H1 (cell line): ENCODE measurements at places on chromosomes 16 and 17. TPM values are rescaled to one million over a fixed set of nuclear protein-coding genes. Genes with fewer than 3 reads are reported as not detected.

Gene FA2H
- total RNA-seq = 1.6 and 2.1 TPM in 2 replicates

DNA sequence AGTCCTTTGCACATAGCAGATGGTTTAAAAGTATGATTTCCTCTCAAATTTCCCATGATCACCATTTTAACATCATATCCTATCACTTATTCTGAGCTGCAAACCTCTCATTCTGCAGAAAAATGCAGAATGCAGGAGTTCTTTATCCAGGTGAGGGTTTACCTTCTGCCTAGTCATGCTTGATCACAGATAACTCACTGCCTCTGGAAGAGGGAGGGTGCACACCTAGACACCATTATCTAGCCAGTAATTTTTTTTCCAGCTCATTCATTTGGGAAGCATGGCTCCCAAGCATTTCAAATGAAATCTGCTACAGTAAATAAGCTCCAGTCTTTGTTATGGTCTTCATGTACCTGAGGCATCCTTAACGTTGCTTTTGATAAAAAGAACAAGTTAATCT, 38.0 kb downstream of the RFFL start:
- DNase-seq = no peak

Gene FAM171A2
- 23.9 and 24.1 TPM in 2 replicates for total RNA-seq

Gene MPO
- total RNA-seq = 0.74 TPM in 1 of 2 replicates, not detected in the other

Gene C1QTNF8
- total RNA-seq = not detected in 2 replicates

Gene EVI2B
- total RNA-seq = not detected in 2 replicates

GRCh38 chr17:79991140-79991923, 44.3 kb downstream of the TBC1D16 start:
- peak; percentile 90 for DNase-seq

Gene CDT1
- total RNA-seq = 95.4 and 96.5 TPM in 2 replicates

- DNase-seq = no peak
Measured at GRCh38 chr16:89656435-89657121, 930 bp downstream of the CHMP1A start.

DNA sequence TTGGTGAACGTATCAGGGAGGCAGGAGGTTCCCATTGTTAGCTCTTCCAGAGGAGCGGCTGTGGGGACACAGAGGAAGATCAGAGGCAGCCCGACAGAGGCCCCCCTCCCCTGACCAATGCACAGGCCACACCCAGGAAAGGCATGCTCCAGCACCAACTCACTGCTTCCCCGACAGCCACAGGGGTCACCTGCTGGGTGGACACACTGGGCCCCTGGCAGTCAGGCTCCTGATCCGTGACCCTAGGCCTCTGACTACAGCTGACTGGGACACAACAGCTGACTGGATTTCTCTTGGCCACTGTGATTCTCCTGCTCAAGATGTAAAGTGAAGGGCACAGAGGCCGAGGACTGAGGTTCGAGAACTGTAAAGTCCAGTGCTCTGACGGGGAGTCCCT, 63.5 kb downstream of the IL21R start:
- no peak for DNase-seq

DNA sequence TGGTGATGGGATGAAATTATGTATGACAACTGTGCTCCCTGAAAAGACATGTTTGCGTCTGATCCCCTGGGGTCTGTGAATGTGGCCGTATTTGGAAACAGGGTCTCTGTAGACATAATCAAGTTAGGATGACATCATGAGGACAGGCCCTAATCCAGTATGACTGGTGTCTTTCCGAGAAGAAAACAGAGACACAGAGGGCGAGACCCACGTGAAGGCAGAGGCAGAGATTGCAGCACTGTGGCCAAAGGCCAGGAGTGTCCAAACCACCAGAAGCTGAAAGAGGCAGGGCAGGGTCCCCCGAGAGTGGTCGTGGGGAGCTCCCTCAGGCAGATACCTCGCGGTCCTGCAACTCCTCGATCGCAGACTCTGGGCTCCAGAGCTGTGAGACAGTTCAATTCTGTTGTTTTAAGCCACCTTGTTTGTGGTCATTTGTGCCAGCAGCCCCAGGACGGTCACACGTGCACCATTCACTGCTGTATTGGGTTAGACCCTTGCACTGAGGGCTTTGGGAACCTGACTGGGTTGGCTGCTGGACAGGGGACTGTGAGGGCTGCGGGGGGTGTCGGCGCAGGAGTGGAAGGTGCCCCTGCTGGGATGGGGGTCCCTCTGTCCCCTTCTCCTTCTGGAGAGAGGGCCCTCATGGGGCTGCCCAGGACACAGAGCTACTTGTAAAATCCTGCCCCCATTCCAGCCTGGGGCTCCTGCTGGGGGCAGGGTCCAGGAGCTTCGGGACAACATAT, 27.7 kb downstream of the METRNL start:
- DNase-seq = no peak

GRCh38 chr16:67632415-67633172, 12.3 kb upstream of the CARMIL2 start:
- DNase-seq = no peak

- no peak for DNase-seq
Measured at GRCh38 chr17:5416901-5417300, 2.6 kb downstream of the NUP88 start.

- DNase-seq = no peak
Measured at GRCh38 chr17:72516772-72517399, 396.1 kb downstream of the SOX9 start.

- DNase-seq = no peak
Measured at GRCh38 chr17:2707721-2708584, 3.6 kb downstream of the CLUH start.

GRCh38 chr16:5336941-5337340, 239.3 kb upstream of the EEF2KMT start:
- DNase-seq = no peak

GRCh38 chr17:80565343-80566053, 20.9 kb downstream of the RPTOR start:
- peak; percentile 55 for DNase-seq

DNA sequence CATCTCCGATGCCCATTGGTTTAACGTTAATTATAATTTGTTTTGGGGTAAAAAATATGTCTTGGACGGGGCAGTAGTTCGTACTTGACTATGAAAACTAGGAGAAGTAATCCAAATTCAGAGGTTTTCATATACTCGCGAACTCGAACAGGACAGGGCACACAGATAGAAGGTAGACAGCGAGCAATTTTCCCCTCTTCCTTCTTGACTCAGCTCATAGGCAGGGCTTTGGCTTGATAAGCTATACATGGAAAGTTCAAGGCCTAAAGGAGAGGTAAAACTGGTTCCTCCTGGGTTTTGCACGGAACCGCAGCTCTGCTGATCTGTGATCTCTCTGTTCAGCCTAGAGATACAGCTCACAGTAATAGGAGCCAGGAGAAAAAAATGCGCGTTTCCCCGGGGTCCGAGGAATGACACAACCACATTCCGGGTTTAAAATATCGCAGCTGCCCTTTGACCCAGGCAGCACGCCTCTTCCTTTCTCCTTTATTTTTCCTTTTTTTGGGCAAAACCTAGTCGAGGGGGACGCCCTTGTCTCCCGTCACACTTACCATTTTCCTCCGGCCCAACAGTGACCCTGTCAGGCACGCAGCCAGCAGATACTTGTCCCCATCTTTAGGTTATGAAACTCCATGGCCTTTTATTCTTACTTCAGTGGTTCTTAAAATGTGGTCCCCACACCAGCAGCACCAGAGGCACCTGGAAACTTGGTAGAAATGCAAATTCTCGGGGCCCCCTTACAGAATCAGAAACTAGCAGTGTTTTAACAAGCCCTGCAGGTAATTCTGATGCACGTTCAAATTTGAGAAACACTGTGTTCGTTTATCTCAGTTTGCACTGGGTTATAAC, 1.7 kb upstream of the LASP1 start:
- DNase-seq = no peak

DNA sequence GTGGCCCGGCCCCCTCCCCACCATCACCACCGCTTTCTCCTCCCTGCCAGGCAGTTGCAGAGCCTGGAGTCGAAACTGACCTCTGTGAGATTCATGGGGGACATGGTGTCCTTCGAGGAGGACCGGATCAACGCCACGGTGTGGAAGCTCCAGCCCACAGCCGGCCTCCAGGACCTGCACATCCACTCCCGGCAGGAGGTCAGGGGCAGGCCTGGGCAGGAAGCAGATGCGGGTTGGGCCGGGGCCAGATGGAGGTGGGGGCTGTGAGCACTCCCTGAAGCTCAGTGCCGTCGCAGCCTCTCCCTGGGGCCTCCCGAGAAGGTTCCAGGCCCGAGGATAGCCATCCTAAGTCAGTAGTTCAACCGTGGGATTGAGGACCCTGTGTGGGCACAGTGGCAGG, 14.2 kb upstream of the ADGRG3 start:
- no peak for DNase-seq

DNA sequence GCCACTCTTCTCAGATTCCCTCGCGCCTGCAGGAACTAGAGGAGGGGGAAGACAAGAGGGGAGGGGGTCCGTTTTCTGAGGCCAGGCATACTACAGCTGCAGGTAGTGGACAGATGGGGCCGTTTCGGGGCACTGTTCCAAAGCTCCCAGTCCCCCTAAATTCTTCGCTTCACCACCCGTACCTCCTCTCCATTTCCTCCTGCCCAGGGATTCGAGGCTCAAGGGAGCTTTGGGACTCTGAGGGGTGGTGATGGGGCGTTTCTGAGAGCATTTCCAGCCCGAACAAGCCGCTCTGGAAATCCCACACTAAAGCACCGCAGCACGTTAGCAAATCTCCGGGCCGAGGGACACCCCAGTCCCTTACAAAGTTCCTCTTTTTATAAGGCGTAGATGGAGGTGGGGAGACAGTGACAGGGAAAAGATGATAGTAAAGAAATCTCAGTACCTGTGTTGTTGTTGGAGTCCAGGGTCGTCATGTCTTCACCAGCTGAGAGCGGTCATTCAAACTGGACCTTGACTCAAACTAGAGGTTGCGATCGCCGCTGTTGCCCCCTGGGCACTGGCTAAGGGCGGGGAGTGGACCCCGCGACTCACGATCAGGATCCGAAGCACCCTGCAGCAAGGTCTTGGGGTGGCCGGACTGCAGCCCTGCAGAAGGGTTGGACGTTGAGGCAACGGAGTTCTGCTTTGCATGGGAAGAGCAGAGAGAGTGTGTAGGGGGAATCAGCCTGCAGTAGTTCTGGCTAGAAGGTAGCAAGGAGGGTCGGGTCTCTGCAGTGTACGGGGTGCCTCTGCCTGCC, 570 bp downstream of the NR1D1 start:
- no peak for DNase-seq

- no peak for DNase-seq
Measured at GRCh38 chr17:74529243-74529642, 2.0 kb downstream of the CD300LB start.

Gene ADAP2
- 0.76 and 1.1 TPM in 2 replicates for total RNA-seq

- DNase-seq = no peak
Measured at GRCh38 chr17:12554251-12554650, 111.4 kb upstream of the MYOCD start.

Gene CENPN
- 57.2 and 67.0 TPM in 2 replicates for total RNA-seq

GRCh38 chr17:38461683-38462082, 33.4 kb downstream of the ARHGAP23 start:
- no peak for DNase-seq

Gene SF3B3
- total RNA-seq = 513 and 521 TPM in 2 replicates

GRCh38 chr16:2818272-2818876, 1.3 kb downstream of the PRSS21 start:
- DNase-seq = no peak

Gene TCAP
- 1.4 TPM in 2 replicates for total RNA-seq

- DNase-seq = no peak
Measured at GRCh38 chr16:27824006-27824405, 239.5 kb downstream of the GSG1L start.

- no peak for DNase-seq
Measured at GRCh38 chr17:72470121-72470705, 349.4 kb downstream of the SOX9 start.

- no peak for DNase-seq
Measured at GRCh38 chr16:50576403-50577113, 28.4 kb downstream of the NKD1 start.

Gene SOST
- total RNA-seq = not detected in 2 replicates

- no peak for DNase-seq
Measured at GRCh38 chr17:72466199-72466598, 345.4 kb downstream of the SOX9 start.

GRCh38 chr16:50685462-50686063, 4.5 kb upstream of the SNX20 start:
- DNase-seq = no peak

Gene CCL4
- total RNA-seq = not detected in 2 replicates
